ENCODE measurements at places on chromosomes 7 and 10.

GRCh38 chr7:90582164-90582563 is 14.0 kb upstream of the CDK14 start:
- no peak for DNase-seq

DNA sequence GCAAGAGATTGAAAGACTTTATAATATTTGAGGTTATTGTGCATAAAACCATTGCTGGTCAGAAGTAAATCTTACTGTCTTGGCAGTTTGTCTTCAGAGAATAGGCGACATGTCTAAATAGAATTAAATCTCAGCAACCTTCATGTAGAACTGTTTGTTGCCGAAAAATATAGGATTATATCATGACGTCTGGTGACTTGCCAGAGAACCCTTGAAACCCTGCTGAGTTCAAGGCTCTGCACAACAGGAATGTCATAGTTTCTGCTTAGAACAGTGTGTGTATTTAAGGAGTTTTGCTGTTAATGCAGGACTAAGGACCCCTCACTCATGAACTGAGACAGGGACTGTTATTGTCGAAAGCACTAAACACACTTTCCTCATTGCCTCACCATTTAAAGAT is 206.4 kb upstream of the ETV1 start:
- no peak for DNase-seq

GRCh38 chr7:114269714-114270113 is 144.9 kb upstream of the FOXP2 start:
- no peak for DNase-seq

DNA sequence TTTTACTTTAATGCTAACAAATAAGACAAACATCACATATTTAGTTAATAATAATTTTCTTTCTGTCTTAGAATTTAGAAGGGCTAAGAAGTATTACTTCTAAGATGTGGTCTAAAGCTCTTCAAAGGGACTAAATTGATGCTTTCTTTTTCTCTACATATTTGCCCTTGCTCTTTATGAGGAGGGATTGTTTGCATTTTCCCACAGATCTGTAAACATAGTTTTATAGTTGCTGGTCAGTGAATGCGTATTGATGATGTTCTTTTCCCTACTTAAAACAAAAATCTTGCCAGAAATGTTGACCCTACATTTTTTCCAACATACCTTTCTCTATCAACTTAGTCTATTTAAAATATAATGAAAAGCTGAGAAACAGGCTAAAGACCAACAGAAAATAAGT is 372.4 kb upstream of the LRGUK start:
- DNase-seq = no peak

DNA sequence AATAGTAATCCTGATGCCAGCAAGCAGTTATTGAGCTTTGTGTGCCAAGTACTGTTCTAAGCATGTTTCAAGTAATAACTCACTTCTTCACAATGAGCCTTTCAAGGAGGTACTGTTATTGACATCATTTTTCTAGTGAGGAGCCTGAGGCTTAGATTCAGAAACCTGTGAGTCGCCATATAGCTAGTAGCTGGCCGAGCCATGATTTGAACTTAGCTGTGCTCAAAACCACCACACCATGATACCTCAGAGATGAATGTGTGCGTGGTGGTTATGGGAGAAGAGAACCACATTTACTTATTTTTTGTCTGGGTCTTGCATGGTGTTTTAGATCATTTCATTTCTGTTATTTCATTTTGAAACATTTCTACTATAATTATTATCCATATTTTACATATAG is 578.9 kb downstream of the AUTS2 start:
- no peak for DNase-seq

DNA sequence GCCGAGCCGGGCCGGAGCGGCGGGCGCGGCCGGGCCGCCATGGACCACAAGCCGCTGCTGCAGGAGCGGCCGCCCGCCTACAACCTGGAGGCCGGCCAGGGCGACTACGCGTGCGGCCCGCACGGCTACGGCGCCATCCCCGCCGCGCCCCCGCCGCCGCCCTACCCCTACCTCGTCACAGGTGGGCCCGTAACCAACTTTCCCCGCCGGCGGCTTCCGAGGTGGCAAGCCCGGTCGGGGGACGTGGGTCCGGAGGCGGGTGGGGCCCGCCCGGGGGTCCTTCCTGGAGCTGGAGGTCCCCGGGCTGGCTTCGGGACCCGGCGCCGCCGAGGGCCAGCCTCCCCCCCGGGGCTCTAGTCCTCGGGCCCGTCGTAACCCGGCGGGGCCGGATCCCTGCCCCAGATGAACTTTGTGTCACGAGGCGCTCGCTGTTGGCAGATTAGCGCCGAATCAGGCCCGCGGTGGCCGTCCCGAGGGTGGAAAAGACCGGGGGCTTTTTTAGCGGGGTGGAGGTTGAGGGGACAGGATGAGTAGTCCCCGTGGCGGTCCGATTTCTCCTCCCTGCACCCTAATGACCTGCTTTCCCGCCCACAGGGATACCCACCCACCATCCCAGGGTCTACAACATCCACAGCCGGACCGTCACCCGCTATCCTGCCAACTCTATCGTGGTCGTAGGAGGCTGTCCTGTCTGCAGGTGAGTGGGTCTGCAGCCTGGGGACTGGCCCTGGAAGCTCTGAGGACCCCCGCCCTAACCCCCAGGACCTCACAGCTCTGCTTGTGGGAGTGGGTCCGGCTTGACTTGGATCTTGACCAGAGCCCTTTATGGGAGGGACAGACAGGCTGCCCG is 496 bp downstream of the BRI3 start:
- DNase-seq = no peak

DNA sequence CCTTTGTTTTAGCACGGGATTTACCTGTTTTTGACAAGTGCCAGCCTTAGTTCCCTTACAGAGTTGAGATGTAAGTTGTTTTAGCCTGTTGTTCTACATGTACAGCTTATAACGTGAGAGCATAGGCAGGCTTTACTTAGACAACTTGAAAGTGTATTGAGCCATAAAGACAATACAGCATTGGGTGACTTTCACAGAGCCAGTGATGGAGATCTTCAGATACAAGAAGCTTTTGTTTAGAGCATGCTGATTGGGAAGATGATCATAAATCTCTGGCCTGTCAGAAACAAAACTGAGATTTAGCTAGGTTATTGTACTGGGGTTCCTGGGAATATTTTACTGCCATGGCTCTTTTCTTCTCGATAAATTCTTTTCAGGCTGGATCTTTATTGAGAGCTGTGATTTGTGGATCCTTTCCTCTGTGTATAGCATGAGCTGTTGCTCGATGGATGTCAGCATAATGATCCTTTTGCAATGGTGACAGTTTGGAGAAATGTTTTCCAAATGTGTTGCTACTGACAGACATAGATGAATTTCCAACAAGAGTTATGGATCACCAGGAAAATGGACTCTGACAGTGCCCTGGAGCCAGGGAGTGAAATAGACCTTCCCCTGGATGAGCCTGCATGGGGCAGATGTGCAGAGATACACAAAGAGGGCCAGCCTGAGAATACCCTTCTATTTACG is 30.2 kb downstream of the LHFPL3 start:
- no peak for DNase-seq

DNA sequence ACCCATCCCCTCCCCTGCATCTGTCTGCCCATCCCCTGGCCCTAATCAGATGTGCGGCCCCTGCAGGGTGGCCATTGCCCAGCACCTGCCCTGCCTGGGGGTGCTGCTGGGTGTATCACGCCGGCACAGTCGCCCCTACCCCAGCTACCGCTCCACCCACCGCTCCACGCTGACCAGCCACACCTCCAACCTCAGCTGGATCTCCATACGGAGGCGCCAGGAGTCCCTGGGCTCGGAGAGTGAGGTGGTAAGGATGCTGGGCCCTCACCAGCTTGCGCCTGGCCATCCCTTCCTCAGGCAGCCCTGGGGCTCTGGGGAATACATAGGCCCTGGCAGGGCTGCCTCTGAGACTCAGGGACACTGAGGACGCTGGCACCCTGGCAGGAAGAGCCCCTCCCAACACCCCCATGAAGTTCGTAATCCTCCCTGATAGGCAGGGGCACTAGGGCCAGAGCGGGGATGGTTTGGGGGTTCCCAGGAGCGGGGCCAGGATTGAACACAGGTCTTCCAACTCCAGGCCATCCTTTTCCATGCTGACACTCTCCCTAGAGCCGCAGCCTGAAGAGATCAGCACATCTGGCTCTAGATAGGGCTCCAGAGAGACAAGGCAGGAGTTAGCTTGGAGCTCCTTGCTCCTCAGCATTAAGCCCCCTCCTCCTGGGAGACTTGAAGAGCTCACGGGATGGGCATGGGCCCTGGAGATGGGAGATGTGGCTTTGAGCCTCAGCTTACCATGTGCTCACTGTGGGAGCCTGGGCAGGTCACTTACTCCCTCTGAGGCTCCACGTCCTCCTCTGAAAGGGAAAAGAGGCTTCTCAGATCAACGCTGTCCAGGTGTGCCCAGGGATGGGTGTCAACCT is 5.9 kb upstream of the LDB3 start:
- DNase-seq = no peak

DNA sequence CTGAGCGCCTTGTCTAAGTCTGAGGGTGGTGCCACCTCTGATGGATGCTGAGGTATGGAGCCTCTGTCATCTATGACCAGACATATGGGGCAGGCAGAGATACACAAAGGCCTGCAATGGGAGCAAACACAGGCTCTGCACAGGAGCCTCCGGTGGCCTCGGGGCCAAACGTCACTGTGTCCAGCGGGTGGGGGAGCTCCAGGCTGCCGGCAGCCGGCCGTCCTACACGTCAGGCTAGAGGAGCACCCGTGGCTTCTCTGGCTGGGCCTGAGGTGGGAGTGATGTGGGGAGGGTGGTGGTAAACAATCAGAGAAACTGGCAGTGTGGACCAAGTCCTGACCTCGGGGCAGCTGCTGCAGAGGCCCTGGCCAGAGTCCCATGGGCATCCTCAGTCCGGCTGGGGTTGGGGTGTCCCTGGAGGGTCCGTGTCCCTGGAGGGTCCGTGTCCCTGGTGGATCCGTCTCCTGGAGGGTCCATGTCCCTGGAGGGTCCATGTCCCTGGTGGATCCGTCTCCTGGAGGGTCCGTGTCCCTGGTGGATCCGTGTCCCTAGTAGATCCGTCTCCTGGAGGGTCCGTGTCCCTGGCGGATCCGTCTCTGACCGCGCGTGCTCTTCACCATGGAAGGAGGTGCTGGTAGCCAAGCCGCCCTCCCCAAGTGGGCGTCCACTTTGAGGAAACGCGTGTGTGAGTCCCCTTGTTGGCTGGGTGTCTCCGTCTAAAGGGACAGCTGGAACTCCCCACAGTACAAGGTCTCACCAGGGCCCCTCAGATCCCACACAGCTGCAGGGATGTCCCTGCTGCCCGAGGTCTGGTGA is 24.2 kb upstream of the FAM20C start:
- DNase-seq = no peak

- DNase-seq = no peak
Measured at GRCh38 chr10:64506963-64507362, 985.8 kb downstream of the REEP3 start.

GRCh38 chr7:27171637-27172314 is 2.3 kb downstream of the HOXA10 start:
- DNase-seq = no peak

- DNase-seq = no peak
Measured at GRCh38 chr7:17844514-17845196, 95.6 kb downstream of the SNX13 start.

DNA sequence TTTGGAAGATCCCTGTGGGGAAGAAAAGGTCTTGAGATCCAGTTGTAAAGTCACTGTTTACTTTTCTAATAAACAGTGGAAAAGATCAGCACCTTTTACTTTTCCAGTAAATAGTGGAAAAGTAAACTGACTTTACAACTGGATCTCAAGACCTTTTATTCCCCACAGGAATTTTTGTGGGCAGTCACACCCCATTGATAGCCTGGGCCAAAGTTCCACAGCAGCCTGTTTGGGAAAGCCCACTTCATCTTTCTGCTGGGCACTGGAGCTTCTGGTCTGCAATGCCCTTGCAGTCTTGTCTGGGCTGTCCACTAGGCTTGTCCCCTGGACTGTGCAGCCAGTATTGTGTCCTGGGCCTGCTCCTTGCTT is 50.2 kb downstream of the ADCY1 start:
- DNase-seq = no peak

DNA sequence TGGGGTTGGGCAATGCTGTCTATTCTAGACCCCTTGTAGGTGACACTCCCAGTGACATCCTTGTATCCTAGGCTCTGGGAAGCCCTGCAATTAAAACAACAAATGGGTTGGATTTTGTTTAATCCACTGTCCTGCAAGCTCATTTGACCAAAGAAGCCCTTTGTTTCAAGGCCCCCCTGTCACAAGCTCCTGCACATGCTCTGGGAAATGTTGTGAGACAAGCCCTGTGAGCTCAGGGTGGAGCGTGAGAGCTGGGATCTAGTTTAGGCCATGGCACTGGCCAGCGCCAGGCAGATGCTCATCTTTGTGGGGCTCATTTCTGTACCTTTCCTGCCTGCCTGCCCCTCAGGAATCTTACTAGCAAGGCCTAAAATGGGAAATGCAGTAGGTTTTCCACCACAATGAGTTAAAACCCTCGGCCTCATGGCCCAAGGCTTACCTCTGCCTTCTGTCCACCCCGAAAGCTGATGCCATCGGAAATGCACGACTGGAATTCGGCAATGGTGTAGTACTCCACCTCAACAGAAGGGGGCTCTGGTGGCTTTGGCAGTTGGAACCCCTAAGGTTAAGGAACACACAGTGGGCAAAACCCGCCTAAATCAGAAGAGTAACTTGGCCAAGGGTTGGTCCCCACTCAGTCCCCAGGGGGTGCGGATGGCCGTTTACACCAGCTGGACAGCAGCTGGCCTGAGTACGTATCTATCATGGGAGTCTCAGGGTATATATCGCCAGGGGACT is 112.0 kb downstream of the NEURL1 start:
- peak; percentile 32 for DNase-seq

GRCh38 chr7:41652267-41652666 is 50.6 kb downstream of the INHBA start:
- DNase-seq = no peak

DNA sequence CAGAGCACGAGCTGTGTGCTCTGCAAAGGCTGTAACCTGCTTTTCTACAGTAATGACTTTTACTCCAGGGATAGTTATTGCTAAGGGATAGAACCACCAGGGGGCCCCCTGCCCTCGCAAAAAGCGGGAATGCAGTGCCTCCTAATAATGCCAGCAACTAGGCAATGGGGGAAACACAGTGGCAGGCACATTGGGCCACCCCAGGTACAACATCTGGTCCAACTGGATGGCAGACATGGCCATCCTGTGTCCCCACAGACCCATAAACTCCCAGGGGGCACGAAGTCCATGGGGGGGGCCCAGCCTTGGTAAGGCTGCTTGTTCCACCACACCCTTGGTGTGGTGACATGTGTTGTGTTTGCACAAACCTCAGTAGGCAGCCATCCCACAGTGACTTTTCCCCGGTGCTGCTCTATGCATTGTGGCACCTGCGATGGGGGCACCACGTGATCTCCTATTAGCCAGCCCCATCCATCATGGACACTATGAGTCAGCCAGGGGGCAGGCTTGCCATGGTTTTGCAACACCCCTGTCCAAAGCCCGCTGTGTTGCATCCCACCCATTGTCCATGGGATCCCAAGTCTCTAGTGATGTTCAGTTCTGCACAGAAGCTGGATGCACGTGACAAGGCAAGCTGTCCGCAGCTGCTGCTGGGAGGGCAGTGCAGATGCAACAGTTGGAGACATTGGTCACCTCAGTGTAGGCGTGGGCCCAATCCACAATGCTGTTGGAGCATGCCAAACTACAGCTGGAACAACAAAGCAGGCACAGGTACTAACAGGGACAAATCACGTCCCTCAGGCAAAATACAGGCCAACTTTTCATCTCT is 84.0 kb downstream of the ANLN start:
- peak; percentile 9 for DNase-seq
